ENCODE measurements at places on chromosomes 3 and 15.

DNA sequence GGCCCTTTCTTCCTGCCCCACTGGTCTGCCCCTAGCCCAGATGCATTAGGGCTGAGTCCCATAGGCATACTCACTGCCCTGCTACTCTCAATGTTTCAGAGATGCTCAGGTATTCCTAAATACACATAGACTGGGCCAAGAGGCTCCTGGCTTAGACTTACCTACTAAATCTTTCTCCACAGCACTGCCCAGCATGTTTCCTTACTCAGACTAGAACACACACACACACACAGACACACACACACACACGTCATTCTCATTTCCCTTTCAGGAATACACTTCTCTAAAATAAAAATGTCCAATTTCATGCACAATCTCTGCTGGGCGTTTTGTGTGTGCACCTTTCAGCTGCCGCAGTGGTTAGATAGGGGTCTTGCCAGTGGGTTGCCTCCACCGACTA lies 175.7 kb downstream of the FAM43A start:
- no peak for DNase-seq

GRCh38 chr3:9168241-9168741 lies 81.2 kb downstream of the SRGAP3 start:
- no peak for DNase-seq

- DNase-seq, result no peak
Measured at GRCh38 chr15:74664028-74664616, 31.7 kb downstream of the EDC3 start.

DNA sequence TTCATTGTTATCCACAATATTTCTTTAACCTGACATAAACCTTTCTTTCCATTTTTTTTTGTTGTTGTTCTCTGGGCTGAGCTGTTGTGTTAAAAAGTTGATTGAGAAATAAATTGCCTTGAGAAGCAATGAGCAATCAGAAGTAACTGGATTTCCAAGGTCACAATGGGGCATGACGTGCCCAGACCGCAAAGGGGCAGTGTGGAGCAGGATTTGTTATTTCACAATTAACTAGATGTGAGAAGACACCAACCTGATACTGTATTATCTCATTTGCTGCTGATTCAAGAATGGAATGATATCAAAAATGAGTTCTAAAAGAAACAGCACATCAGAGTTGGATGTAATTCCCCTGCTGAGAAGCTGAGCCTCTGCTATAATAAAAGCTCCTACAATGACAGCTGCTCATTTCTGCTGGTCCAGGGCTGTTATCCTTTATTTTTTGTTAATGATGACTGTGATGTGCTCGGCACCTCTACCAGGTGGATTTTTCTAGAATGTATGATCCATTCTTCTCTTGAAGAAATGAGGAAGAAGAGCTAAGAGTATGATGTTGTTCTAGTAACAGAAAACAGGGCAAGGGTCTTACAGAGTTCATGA lies 28.1 kb downstream of the CPNE4 start:
- DNase-seq, result no peak

- DNase-seq, result no peak
Measured at GRCh38 chr15:89208256-89208655, 13.1 kb downstream of the RLBP1 start.

DNA sequence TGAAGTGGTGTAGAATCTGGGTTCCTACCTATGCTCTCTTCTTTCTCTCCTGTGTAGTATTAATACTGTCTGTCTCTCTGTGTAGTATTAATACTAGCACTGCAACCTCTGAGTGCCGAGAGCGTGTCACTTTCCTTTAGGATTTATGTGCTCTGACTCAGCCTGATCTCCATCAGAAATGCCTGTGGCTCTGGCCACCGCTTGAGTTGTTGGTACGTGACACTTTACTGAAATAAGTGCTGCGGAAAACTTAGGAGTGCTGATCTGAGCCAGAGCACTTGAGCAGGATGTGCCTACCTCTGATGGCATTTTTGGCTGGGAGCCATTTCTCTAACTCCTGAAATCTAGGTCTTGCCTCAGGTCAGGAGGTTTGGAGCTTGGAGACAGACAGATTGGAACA lies 807.4 kb downstream of the SQOR start:
- no peak for DNase-seq

- DNase-seq, result no peak
Measured at GRCh38 chr3:161038725-161039124, 66.4 kb downstream of the B3GALNT1 start.

Measured in stimulated activated CD8-positive, alpha-beta memory T cell treated with anti-CD3 and anti-CD28 coated beads, Interleukin-7, amount 100 ng/mL, for 1 hour (primary cell).